Sigmoid colon (tissue), 7 donors: ENCODE measurements at places on chromosomes 1 and 21. TPM values are rescaled to one million over a fixed set of nuclear protein-coding genes. Genes with fewer than 3 reads are reported as not detected.

GRCh38 chr1:8094481-8095241, 68.6 kb upstream of the ERRFI1 start:
- no peak for DNase-seq

GRCh38 chr1:188281921-188282320, 1453.2 kb downstream of the PLA2G4A start:
- DNase-seq, result no peak

- DNase-seq, result no peak
Observed at GRCh38 chr1:165525708-165526107, 18.1 kb upstream of the LRRC52 start.

DNA sequence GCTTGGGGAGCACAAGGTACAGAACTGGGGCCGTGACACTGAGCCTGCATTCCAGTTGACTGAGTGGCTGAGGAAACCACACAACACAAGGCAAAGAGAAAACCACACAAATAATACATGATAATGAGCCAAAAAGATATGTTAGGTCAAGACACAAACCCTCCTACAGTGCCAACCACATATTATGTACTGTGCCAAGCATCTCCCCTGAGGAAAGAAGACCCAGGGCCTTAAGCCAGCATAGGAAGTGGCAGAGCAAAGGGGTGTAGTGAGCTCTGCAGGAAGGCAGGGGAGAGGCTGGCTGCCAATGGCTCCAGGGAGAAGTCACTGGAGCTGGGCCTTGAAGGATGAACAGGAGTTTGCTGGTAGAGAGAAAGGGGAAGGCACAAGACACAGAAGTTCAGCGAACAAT, 28.2 kb downstream of the CTNNBIP1 start:
- no peak for DNase-seq

DNA sequence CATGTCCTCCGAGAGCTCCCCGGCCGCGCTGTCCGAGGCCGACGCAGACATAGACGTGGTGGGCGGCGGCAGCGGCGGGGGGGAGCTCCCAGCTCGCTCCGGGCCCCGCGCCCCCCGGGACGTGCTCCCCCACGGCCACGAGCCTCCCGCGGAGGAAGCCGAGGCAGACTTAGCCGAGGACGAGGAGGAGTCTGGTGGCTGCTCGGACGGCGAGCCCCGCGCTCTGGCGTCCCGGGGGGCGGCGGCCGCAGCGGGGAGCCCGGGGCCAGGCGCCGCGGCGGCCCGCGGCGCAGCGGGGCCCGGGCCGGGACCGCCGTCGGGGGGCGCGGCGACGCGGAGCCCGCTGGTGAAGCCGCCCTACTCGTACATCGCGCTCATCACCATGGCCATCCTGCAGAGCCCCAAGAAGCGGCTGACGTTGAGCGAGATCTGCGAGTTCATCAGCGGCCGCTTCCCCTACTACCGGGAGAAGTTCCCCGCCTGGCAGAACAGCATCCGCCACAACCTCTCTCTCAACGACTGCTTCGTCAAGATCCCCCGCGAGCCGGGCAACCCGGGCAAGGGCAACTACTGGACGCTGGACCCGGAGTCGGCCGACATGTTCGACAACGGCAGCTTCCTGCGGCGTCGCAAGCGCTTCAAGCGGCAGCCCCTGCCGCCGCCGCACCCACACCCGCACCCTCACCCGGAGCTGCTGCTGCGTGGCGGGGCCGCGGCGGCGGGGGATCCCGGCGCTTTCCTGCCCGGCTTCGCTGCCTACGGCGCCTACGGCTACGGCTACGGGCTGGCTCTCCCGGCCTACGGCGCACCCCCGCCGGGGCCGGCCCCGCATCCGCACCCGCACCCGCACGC, 547 bp downstream of the FOXD2 start:
- no peak for DNase-seq

DNA sequence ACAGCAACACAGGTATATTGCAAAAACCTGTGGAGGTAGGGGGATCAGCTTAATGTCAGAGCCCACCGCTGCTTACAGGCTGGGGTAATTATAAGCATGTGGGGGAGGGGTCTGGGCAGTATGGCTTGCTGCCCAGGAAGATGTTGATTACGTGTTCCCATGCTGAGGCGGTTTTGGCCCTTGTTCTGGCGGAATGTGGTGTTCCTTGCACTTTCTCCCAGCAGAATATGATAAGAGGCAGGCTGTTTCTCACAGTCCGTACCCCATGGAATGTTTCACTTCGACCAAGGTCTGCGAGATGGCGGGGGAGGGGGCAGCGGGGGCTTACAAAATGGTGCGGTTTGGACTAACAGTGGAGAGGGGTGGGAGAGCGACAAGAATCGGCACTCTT, 9.8 kb upstream of the HPCAL4 start:
- DNase-seq, result no peak

- DNase-seq, result no peak
Observed at GRCh38 chr1:156063997-156064285, 3.0 kb downstream of the RAB25 start.

DNA sequence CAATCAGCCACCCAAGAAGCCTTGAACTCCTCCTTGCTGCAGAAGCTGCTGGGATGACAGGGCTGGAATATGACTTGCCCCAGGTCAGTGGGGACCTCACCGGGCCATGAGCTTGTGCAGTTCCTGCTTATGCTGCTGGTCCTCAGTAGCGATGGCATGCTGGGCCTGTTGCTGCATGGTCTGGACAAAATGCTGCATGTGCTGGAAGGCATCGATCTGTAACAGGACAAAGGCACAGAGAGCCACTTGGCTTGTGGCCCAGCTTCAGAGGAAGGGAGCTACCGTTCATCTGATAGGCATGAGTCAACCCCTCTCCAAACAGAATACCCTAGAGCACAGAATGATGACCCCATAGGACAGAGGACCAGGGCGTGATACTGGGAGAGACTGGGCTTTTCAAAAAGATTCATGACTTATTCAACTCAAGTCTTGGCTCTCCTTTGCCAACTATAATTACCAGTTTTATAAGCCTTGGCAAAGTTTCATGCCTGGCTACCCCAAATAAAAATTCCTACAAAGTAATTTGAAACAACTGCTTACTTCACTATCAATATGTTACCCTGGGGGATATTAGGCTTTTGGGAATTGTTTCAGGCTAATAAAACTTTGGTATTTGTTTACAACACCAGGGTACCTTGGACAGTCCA, 34.7 kb upstream of the EXOSC10 start:
- DNase-seq, result no peak

- no peak for DNase-seq
Observed at GRCh38 chr1:151970626-151971025, 23.0 kb downstream of the S100A10 start.

DNA sequence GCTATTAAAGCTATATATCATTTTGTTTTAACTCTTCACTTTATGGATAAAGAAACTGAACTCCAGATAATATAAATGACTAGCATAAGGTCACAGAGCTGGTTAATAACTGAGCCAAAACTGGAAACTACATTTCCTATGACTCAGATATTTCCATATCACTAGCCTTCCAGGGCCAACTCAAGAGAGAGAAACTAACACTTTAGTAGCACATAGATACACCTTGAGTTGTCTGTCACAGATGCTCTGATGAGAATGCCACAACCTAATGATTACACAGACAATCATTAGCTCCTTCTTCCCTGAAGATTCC, 40.7 kb downstream of the NME7 start:
- no peak for DNase-seq

DNA sequence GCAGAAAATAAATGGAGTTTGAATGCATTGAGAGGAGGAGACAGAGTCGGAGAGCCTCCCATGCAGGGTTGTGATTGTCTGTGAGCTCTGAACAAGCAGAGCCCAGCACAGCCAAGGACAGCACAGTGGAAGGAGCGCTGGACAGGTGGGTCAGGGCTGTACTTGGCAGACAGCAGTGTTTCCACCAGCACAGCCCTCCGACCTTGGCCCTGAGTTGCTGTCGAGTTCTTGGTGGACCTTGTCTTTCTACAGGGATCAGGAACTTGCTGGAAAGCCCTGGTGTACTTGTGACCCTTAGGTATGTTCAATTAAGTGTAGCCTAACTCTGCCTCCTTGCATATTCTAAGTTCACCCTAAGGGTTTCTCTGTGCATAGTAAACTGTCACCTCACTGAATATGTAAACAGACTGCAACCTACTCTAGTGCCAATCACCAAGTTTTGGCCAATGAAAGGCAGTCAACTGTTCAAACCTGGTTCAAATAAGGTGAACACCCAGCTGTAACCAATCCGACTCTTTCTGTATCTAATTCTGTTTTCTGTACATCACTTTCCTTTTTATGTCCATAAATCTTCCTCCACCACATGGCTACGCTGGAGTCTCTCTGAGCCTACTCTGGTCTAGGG, 86.6 kb upstream of the SLC25A33 start:
- DNase-seq, result no peak

DNA sequence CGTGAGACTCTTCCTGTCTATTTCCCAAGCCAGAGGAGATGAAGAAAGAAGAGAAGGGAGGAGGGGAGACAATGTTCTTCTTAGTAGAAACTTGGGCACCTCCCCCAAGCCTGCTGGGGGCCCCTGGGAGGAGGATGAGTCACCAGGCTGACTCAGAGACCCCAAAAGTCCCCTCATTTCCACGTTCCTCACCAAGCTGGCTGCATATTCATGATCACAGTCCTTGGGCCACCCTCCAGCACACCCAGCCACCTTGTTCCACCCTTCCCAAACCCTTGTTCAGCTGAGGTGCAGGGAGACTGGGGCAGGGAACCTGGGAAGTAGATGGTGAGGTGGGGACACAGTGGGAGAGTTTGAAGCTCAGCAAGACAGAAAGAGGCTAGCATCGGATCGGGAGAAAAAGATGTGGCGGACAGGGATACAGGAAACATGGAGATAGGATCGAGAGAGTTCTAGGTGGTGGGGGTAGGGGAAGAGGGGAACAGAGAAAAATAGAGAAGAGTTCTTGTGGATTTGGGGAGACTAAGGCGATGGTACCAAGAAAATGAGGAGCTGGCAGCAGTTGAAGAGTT, 712 bp downstream of the RAB13 start:
- peak; percentile 86 for DNase-seq

DNA sequence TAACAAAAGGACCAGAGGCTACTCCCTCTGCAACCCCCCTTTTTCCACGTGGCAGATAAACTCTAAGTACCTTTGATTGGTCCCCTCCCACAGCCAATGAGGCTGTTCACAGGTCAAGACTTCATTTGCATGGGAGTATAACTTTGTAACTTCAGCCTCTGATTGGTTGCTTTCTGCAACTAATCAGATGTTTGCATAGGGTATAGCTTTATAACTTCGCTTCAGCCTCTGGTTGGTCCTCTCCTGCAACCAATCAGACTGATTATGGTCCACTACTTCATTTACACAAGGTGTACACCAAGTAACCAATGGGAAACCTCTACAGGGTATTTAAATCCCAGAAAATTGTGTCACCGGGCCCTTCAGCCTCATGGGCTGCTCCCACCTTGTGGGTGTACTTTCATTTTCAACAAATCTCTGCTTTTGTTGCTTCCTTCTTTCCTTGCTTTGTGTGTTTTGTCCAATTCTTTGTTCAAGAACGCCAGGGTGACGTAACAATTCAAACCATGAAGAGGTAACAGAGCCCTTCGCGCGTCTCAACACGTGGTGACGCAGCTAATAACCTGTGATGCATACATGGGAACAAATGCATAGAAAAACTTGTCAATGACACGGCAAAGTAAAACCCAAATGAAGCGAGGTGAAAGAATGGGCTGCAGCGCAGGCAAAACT, 47.2 kb downstream of the VPS26C start:
- DNase-seq, result no peak

DNA sequence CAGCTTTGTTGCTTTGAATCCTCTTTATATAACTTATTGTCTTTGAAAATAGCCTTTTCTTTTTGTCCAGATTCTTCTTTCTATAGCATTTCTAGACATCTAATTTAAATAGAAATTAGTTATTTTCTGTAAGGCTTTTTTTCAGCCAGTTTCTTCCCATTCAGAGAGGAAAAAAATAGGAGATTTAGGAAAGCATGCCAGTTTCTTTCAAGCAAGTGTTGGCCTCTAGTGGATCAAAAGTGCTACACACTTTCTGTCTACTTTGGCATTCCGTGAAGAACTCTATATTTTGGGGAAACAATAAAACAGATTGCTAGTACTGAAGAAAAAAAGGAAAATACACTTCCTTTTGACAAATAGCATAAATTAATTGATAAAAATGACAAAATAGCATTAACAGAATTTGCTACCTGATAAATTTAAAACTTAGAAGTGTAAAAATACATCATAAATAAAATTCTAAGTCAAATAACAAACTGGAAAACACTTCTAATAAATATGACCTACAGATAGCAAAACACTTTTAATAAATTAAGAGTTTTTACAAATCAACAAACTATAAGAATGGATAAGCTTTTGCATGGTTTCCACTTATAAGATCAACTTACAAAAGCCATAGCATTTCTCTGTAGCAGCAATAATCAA, 13.1 kb upstream of the EXO1 start:
- DNase-seq, result no peak

DNA sequence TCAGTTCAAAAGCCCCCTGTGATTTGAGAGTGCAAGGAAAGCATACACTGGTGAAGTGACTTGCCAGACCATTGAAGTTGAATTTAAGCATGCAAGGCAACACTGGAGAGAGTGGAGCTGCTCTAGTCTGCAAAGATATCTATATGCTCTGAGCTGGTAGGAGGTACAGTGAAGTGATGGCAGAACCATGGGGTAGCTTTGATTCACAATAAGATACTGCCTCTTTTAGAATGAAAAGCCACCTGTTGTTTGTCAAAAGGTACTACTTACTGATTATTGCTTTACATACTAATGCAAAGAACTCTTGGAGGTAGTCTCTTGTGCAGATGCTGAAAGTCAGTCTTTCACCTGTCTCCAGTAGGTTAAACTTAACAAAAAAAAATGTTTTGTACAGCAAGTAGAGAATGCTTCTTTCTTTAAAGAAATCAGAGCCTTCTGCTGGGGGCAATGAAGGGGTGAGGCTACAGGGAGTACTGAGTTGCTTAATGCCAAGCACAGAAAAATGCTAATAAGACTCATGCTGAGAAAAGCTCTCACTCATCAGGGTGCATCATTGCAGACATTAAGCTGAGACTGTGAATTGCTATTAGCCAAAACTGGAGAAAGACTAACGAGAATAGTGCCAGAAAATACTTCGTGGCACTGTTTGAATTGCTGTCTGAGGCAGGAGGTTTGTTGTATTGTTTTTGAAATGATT, 1150.5 kb upstream of the TMPRSS15 start:
- DNase-seq, result no peak

The SYCP1 gene
- polyA plus RNA-seq, result not detected

The SELENBP1 gene
- 895 TPM for polyA plus RNA-seq

The RAD54L gene
- 1.4 TPM for polyA plus RNA-seq

The COL16A1 gene
- polyA plus RNA-seq, result 23.4 TPM

The CASP9 gene
- polyA plus RNA-seq, result 16.3 TPM

The C1QC gene
- polyA plus RNA-seq, result 171 TPM

The CCDC27 gene
- polyA plus RNA-seq, result not detected

The SMCP gene
- polyA plus RNA-seq, result not detected
